ENCODE measurements at places on chromosomes 2 and 18. TPM values are rescaled to one million over a fixed set of nuclear protein-coding genes. Genes with fewer than 3 reads are reported as not detected.

TAF1B gene
- 27.9 TPM for total RNA-seq

GRCh38 chr2:128466376-128466775 is 147.7 kb upstream of the HS6ST1 start:
- H3K4me1 ChIP-seq, result no peaks in the 10 kb centered on the region
- H3K36me3 ChIP-seq, result no peaks in the 10 kb centered on the region
- H3K27ac ChIP-seq, result no peak overlapping the region
- H3K27me3 ChIP-seq, result no peaks in the 10 kb centered on the region

GRCh38 chr18:76955524-76956170 is 133.3 kb downstream of the ZNF236 start:
- H3K27ac ChIP-seq, result no peak overlapping the region
- H3K36me3 ChIP-seq, result no peaks in the 10 kb centered on the region
- H3K4me1 ChIP-seq, result no peaks in the 10 kb centered on the region
- no peaks in the 10 kb centered on the region for H3K27me3 ChIP-seq
- no peak overlapping the region for H3K4me3 ChIP-seq

SPRED2 gene
- total RNA-seq, result 62.6 TPM

- 0 out of 2 replicates have a peak, but pooled peaks cover under 1% of the 10 kb centered on the region for H3K4me1 ChIP-seq
- no peaks in the 10 kb centered on the region for H3K36me3 ChIP-seq
- no peak overlapping the region for H3K27ac ChIP-seq
Measured at GRCh38 chr2:102185347-102185746, 1.5 kb upstream of the IL1RL2 start.

POMC gene
- not detected for total RNA-seq

DNA sequence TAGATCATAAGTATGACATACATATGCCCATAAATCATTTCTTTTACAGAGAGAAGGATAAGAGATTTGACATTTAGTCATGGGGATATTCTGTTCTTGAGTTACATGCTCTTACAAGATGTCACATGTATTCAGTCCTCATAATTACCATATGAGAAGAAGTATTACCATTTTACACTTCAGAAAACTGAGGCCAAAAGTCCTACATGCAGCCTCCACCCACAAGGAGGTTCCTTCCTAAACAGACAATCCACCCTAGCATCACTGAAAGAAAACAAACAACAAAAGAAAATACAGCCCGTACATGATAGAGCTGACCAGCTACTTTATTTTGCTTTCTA is 335.1 kb downstream of the SETBP1 start:
- DNase-seq, result no peak
- H3K27ac ChIP-seq, result no peak overlapping the region
- H3K27me3 ChIP-seq, result no peaks in the 10 kb centered on the region

- H3K27me3 ChIP-seq, result no peaks in the 10 kb centered on the region
- no peaks in the 10 kb centered on the region for H3K36me3 ChIP-seq
- H3K4me3 ChIP-seq, result no peak overlapping the region
- no peak for DNase-seq
- no peak overlapping the region for H3K27ac ChIP-seq
Measured at GRCh38 chr2:102004581-102004980, 12.8 kb downstream of the IL1R2 start.

Data from HCT116 (cell line).